AML-193 (cell line): ENCODE measurements at places on chromosomes 1 and 21.

DNA sequence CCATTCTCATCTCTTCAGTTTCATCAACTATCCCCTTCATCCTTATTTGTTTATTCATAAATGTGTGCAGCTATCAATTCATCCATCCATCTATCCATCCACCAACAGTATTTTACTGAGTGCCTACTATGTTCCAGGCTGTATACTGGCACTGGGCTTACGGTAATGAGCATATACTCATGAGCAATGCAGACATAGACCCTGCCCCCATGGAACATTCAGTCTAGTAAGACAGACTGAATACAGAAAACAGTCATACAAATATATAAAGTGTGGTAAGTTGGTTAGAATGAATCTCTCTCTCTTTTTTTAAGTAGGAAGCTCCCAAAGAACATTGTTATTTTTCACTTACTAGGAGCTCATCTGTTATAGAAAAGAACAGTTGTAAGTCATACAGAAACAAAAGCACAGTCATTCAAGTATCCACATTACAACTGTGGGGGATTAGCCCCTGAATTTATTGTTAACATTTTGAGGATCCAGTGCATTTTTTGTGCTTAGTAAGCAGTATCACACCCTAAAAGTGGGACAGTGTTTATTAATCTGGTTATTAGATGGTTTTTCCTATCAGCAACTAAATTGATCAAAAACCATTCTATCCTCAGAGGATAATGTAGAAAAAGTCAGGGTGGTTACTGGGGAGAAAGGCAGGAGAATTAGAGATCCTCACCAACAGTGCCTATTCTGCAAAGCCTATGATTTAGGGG, 3.6 kb downstream of the SLC16A4 start:
- DNase-seq, result no peak

DNA sequence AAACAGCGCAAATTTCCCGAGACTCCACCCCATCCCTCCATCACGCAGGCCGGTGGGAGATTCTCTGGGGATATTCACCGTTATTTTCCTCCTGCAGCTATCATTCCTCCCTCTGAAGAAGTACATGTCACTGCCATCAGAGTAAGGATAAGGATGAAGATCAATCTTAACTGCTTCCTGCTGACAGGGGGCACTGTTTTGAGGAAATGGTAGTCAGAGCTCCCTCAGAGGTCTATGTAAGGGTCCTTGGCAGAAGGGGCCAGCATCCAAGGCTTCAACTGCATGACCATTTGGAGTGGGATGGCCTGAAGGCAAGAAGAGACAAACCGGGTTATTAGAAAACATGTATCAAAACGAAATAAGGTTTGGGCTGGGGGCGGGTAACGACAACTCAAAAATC, 111.5 kb downstream of the KCNK1 start:
- no peak for DNase-seq

DNA sequence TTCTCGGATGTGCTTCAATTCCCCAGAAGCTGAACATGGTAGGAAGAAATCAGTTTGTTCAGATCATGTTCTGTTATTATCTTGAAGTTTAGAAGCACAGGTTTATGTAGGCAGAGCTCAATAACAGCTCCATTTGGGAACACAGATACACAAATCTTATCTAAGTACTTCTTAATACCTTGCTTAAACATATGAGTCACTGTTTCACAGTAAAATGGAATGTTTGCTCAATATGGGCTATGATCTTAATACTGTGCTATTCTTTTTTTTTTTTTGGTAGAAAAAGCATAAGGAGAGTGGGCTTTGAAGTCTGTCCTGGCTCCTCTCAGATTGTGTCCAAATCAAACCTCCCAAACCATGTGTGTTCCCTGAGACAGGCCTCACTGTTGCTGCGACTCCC, 13.4 kb downstream of the PROK1 start:
- DNase-seq, result no peak

- DNase-seq, result peak; percentile 33
Measured at GRCh38 chr1:152533327-152533938, 19.2 kb downstream of the CRCT1 start.

GRCh38 chr21:46639489-46640386, 4.3 kb downstream of the PRMT2 start:
- DNase-seq, result peak; percentile 53

DNA sequence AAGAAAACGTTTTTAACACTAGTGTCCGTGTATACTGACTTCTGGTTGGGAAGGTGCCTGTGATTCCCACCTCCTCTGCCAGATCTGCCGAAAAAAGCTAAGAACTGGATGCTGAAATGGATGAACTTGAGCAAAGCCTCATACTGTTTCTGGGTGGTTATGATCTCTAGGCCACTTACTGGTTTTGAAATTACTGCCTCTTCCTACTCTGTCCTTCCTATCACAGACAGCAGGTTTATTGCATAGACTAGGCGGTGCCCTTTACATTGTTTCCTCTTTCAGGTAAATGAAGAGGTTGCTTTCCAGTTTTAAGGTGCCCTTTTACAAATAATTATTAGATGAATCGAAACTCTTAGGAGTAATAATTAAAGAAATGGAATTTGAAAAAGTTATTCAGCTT, 27.5 kb downstream of the PEX14 start:
- no peak for DNase-seq

DNA sequence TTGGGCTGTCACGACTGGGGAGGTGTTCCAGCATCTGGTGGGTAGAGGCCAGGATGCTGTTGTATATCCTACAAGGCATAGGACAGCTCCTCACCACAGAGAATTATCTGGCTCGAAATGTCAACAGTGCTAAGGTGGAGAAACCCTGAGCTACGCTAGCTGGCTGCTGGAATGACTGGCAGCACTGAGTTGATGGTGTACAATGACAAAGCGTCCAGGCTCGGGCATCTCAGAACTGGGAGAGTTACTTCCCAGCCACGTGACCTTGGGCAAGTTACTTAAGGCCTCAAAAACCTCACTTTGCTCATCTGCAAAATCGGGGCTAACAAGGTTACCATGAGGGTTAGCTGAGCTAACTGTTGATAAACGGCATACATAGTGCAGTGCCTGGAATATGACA, 35.4 kb downstream of the GPR161 start:
- DNase-seq, result no peak

GRCh38 chr1:11797525-11798216, 8.1 kb downstream of the MTHFR start:
- no peak for DNase-seq

- no peak for DNase-seq
Measured at GRCh38 chr1:117838911-117839310, 90.5 kb downstream of the GDAP2 start.

GRCh38 chr1:160432371-160432786, 32.0 kb downstream of the VANGL2 start:
- DNase-seq, result no peak

- peak; percentile 85 for DNase-seq
Measured at GRCh38 chr1:40064797-40065499, 24.4 kb downstream of the CAP1 start.

DNA sequence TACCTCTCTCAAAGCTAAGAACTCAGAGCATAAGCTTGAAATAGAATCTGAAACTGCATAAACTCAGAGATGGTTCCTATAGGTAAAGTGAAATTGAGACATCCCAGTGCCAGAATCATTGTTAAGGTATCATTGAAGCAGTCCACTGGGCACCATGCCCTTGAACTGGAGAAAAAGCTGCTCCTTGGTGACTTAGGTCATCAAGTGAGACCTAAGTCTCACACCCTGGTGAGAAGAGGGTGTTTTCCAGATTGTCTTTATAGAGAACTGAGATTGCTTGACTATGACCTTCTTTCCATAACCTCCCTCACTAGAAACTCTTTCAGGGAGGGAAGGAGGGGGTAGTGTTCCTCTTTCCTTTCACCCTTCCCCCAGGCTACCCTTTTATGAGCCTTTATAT, 9.4 kb upstream of the ATP6V1G3 start:
- DNase-seq, result no peak

GRCh38 chr1:56396581-56396980, 182.8 kb downstream of the PLPP3 start:
- DNase-seq, result no peak

GRCh38 chr1:10070206-10070605, 37.4 kb downstream of the UBE4B start:
- no peak for DNase-seq

DNA sequence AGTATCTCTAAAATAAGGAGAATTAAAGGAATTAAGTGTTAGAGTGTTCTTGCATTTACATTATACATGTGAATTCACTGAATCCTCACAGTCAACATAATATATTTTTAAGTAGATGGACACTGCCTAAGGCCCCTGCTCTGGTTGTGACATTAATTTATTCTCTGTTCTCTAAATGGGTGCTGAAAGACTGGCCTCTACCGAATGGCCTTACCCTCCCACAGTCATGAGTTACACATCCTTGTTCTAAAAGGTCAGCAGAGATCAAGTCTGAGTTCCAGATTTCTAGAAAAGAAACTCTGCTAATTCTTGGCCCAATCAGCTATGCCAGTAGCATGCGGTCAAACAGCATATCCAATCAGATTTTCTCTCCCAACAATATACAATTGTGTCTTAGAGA, 193.2 kb downstream of the TM2D1 start:
- DNase-seq, result no peak

DNA sequence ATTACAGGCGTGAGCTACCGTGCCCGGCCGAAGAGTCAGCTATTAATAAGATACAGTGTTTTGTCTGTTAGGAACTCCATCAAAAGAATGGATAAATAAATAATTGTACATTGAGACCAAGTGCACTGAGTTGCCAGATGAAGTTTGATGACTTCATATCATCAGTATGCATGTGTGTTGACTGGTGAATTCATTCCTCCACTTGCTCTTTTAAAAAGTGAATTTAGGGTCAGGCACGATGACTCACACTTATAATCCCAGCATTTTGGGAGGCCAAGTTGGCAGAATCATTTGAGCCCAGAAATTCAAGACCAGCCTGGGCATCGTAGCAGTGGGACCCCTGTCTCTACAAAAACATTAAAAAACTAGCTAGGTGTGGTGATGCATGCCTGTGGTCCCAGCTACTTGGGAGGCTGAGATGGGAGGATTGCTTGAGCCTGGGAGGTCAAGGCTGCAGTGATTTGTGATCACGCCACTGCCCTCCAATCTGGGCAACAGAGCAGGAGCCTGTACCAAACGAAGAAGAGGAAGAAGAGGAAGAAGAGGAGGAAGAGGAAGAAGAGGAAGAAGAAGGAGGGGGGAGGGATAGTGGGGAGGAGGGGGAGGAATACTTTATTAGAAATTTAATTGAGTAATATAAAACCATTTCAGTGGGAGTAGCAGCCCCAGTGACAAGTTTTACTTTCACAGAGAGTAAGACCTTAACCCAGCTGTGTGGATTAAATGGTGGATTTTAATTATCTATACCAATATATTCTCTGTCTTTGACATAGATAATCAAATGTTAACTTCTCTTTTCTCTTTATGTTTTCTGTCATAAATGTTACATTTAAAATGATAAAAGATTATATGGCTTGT, 74.9 kb downstream of the CCDC18 start:
- DNase-seq, result no peak

GRCh38 chr1:226276987-226277386, 32.0 kb downstream of the LIN9 start:
- DNase-seq, result no peak

DNA sequence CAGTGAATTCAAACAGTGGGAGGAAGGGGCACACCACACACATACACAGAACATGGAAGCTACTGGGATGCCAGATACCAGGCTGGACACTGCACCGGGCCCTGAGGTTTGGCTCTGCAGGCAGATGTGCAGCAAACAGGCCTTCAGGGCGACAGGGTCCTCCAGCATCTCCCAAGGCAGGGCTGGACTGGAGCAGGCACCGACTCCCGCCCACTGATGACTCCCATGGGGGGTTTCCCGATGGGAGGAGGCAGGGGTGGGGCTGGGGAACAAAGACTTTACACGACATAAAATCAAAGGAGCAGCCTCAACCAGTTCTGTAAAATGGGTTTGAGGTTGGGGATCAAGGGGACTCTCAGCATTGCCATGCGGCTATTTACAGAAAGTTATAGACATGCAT, 118.1 kb downstream of the SYT2 start:
- DNase-seq, result no peak
